ENCODE measurements at places on chromosomes 7 and 10.

DNA sequence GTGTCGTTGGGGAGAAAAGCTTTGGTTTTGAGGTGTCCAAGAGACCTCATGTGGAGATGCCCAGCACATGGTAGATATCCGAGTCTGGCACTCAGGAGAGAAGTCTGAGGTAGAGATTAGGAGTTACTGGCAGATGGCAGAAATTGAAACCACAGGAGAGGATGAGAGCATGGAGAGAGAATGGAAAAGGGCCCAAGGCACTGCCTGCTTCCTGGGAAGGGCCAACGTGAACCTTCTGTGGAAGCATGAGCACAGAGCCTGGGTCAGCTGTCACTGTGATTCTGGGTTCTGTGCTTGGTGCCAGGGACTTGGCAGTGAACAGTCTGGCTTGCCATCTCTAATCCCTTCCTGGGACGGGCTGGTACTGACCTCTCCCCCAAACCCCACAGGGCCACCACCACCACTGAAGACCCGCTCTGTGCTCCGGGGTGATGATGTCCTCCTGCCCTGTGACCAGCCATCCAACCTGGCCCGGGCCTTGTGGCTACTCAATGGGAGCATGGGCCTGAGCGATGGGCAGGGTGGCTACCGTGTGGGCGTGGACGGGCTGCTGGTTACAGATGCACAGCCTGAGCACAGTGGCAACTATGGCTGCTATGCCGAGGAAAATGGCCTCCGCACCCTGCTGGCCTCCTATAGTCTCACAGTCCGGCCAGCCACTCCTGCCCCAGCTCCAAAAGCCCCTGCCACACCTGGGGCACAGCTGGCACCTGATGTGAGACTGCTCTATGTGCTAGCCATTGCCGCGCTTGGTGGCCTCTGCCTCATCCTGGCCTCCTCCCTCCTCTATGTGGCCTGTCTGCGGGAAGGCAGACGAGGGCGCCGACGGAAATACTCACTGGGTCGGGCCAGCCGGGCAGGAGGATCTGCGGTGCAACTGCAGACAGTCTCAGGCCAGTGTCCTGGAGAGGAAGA is 4.1 kb downstream of the MRPL43 start:
- no peak for DNase-seq

- DNase-seq, result no peak
Measured at GRCh38 chr10:24207781-24208611, 942 bp upstream of the KIAA1217 start.

GRCh38 chr7:26398427-26398755 is 106.7 kb downstream of the SNX10 start:
- no peak for DNase-seq

DNA sequence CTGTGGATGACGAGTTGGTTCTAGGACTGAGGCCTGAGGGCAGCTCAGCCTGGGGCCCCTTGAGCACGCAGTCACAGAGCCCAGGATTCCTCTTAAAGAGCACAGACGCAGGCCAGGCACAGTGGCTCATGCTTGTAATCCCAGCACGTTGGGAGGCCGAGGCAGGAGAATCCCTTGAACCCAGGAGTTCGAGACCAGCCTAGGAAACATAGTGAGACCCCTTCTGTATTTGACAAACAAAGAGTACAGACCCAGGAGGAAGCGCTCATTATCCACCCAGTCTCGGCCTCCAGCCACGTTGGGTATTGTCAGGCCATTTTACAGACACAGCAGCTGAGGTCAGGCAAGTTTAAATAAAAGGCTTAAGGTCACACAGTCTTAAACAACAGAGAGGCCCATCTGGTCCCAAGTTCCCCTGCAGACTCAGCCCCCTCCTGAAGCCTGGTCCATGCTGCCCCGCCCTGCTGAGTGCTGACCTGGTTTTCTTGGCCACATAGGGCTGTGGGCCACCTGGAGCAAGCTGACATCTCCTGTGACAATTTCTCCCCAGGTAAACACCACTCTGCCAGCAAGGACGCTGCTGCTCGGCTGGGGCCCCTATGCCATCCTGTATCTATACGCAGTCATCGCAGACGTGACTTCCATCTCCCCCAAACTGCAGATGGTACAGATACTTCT is 12.6 kb downstream of the RGR start:
- DNase-seq, result no peak

- DNase-seq, result peak; percentile 67
Measured at GRCh38 chr7:131100357-131101054, 227.2 kb upstream of the MKLN1 start.

- DNase-seq, result no peak
Measured at GRCh38 chr7:158018098-158018762, 569.4 kb downstream of the PTPRN2 start.

GRCh38 chr7:158657189-158657746 is 47.3 kb downstream of the NCAPG2 start:
- no peak for DNase-seq

DNA sequence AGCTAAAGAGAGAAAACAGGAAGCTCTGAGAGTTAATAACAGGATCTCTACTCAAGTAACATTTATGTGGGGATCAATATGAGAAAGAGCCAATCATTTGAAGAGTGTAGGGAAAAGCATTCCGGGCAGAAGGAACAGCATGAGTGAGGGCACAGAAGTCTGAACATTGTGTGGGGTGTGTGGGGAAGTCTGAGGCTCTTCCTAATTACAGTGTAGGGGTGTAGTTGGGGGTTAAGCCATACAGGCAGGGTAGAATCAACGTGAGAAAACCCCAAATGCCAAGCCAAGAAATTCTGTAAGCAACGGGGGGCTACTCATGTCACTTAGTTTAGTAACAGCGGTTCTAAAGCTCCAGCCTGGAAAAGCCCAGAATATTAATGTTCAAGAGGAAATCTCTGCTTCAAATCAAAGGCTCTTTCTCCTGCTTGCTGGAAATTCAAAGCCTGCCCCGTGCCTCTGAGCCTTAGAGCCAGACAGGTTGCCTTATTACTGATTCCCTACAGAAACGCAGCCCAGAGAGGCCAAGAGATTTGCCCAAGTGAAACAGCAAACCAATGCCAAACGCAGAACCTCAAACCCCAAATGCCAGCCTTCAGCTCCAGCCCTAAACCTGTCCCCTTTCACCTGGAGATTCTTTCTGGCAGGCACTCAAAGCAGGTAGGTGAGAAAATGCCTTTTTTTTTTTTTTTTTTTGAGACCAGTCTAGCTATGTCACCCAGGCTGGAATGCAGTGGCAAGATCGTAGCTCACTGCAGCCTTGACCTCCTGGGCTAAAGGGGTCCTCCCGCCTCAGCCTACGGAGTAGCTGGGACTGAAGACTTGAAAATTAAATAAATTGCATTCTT is 36.1 kb downstream of the DNAJB12 start:
- no peak for DNase-seq
